Cardiac fibroblast (primary cell): ENCODE measurements at places on chromosomes 1 and 21.

DNA sequence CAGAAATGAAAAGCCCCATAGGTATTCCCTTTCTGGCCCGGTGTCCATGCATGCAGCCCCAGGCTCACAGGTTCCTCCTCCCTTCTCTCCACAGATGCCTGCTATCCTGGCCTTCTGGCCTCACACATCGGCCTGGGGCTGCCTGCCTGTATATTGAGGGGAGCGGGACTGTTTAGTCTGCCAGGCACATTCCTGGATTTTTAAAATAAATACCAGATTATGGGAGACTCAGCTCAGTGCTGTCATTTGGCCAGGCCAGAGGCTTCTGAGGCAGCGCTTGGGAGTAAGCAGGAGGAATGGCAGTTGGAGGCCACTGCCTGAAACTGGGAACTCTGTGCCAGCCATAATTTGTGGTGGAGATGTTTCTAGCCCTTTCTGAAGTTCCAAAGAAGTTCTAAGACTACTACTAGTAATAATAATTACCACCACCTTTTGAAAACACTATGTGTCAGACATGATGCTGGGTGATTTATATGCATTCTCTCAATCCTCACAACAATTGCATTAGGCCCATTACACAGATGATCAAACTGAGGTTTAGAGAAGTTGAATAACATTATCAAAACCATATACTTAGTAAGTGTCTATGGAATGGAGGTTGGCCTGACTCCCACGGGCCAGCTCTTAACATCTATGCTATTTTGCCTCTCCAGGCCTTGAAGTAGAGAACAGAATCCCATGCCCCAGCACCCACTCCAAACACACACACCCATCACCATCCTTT lies 107.6 kb downstream of the PLXNA2 start:
- no peak for DNase-seq

DNA sequence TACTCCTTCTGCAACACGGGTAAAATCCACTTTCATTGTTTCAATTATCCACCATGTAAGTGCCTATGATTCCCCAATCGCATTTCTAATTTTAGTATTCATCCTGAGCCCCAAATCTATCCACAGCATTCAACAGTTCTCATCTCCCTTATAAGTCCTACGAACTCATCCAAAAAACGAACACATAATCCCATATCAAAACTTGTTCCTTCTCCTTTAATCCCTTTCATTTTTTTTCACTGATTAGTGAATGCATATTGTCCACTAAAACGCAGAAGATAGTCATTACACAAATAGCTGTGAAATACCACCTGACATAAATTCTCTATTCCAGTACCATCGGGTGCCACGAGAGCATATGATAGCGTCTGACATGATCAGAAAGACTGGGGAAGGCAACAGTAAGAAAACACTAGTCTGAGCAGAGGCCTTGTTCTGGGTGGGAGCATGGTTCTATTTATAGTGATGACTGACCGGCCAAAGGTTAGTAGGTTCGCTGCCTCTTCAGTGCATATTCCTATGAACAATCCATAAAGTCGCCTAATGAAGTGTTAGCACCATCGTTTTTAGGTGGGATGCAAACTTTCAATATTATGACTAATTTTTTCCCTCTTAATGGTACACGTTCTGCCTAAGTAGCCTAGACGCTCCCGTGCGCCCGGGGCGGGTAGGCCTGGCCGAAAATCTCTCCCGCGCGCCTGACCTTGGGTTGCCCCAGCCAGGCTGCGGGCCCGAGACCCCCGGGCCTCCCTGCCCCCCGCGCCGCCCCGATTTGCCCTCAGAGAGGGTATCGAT lies 648 bp downstream of the ATP5PF start:
- DNase-seq, result peak; percentile 50

- DNase-seq, result no peak
Measured at GRCh38 chr1:56094168-56094567, 485.2 kb downstream of the PLPP3 start.

GRCh38 chr1:26786437-26787380 lies 1.0 kb upstream of the PIGV start:
- peak; percentile 83 for DNase-seq

- no peak for DNase-seq
Measured at GRCh38 chr1:179153217-179153616, 71.3 kb downstream of the TOR3A start.

- DNase-seq, result no peak
Measured at GRCh38 chr1:153849487-153850185, 73.1 kb downstream of the GATAD2B start.

DNA sequence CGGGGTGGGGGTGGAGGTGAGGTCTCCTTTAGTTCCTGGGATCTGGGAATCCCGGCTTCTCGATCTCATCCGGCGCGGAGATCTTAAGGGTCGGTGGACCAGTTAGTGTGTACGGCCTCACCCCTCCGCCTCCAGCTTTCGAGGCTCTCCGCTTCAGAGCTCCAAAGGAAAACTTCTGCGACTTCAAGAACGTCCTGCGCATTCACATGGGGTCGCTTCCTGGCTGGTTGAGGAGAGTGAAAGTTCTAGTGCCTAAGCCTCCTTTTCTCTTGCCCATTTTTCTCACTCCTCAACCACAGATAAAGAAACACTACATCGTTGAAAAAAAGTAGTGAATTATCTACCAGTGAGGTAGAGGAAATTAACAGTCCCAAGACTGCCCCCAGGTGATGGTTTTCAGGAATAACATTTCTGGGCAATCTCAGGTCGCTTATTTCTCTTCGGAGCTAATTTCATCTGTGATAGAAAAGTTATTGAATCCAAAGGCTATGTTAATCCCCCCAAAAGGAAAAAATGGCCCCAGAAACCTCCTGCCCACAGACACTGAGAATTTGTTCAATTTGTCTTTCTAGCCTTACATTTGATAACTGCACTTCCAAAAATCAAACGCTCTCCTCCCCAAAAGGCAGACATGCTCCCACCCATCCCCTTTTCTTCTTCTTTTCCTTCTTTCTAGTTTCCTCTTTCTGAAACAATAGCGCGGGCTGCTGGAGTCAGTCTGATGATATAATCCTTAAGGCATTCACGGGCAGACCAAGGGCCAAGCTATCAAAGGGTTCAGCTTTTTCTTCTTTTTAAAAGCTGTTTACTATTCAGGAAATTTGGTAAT lies 20.6 kb upstream of the TBX15 start:
- DNase-seq, result peak; percentile 84

DNA sequence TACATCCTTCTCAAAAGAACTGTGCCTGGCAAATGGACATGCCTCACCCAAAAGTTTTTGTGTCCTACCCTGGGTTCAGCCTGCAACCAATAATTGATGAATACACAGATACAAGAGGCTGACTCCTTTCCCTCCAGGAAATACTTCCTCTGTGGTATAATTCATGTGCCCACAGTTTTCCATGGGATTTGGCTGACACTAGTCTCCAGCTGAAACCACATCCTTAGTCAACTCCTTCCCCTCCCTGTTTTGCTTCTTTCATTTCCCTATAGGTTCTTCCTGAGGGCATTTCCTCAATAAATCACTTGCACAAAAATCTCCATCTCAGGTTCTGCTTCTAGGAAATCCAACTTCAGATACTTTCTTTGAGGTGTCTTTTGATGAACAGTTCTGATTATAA lies 436.6 kb upstream of the C1orf87 start:
- DNase-seq, result no peak

DNA sequence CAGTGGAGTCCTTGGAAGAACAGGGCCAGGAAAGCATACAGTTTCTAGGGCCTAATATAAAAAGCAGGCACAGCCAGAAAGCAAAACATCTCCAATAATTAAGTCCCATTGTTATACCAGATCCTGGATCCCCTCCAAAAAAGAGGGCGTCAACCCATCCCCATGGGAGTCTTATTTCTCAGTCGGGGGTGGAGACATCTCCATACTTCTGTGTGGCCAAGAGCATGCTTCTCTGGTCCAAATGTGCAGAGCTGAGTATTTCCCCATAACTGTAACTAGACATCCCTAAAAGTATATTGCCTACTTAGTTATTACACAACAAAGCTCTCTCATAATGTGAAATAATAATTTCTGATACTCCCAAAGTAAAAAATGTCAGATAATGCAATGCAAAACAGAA lies 104.2 kb upstream of the SOX13 start:
- DNase-seq, result peak; percentile 67

- DNase-seq, result no peak
Measured at GRCh38 chr1:12171206-12172041, 4.6 kb downstream of the TNFRSF1B start.

- no peak for DNase-seq
Measured at GRCh38 chr1:42926879-42927242, 31.8 kb downstream of the SLC2A1 start.

DNA sequence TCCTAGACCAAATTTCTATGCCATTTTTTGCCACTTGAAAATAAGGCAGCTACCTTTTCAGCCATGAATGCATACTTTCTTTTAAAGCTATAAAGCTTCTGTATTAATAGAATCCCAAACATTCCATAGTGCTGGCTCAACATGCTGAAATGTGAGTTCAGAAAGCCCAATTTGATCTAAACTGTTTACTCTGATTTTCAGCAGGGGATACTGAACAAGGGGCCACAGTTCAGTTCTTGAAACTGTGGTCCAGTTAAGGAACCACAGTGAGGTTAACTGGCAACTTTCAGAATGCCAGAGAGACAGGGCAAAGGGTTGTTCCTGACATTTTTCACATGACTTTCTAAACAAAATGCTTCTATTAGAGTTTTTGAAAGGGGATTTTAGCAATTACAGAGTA lies 85.7 kb upstream of the COL11A1 start:
- DNase-seq, result no peak

DNA sequence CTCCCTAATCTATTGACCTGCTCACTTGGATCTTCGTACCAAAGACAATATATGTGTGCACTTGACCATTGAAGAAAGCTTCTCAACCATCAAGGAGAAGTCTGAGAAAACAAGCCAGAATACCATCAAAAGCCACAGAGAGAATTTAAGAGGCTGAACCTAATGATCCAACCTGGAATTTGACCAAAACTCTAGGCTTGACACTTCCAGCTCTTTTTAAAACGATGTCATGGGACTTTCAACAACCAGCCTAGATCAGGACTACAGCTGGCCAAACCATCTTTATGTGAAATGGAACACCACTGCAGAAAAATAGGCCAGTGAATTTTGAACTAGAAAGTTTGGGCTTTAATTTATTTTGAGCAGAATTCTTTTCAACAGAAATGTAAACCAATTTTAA lies 444.4 kb downstream of the LTN1 start:
- no peak for DNase-seq

GRCh38 chr1:3453891-3454810 lies at the start of gene ARHGEF16:
Gene ARHGEF16 (plus strand): TSS chr1:3454665. CDS start chr1:3463085, 8,420 bp downstream.
- peak; percentile 34 for DNase-seq

DNA sequence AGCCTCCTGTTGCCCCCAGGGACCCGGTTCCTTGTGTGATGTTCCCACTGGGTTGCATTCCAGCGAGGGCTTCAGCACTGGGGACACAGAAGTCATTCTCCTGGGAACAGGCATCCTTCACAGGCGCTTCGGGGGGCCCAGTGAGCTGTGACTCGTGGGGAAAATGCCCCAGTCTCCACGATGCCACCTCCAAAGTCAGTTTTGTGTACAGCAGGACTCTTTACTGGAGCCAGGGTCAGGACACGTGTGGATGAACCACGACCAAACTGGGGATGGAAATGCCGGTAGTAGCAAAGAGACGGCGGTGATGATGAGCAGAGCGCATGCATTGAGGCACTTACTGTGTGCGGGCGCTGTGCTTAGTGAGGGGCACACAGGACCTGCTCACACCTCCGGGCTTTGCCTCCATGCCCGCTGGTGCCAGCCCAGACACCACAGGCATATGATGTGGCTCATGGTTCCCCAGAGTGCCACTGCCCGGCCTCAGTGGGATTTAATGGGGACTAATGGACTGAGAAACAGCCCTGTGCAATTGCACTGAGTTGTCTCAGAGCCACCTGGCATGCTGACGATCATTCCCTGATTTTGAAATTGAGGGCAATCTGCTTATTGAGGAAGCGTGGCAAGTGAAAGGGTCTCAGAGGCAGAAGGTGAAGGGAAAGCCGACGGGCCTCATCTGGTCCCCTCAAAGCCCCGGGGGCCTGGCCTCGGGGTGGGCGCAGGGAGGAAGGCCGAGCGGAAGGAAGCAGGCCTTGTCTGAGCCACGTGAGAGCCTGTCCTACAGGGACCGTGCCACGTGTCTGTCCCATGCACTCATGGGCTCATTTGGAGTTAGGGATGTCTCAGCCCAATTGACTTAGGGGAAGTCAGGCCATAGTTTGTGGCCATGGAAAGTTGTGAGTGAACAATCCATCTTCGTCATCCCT lies 91.4 kb downstream of the PDE9A start:
- no peak for DNase-seq

DNA sequence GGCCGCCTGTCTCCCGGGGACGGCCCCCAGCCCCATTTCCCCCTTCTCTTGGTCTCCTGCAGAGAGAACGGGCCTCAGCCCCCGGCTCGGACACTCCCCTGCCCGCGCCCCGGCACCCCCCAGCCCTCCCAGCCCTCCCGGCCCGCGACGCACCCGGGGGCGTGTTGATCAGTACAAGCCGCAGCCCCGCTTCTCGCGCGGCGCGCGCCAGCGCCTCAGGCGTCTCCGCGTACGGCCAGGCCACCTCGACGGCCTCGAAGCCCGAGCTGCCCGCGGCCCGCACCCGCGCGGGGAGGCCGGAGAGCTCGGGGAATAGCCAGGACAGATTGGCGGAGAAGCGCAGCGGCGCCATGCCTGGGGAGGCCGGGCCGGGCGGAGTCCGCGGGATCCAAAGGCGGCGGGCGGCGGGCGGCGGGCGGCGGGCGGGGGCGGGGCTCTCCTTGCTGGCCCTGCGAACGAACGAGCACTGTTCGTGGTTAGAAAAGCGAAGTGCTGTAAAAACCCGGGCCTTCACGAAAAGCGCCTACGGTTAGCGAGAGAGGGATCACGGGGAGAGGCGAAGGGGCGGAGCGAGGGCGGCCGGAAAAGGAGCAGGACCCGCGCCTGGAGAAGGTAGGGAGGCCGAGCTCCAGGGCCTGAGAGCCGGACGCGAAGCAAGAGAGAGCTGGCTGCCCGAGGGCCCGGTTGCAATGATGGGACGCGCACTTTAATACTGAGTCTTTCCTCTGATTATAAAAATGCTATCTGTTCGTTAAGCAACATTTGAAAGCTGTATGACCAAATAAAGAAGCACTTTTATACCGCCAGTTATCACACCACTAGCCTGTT lies at the start of gene HYI:
Gene HYI, minus strand, starts transcription at position 490 of the 828 bp plus-strand sequence. Its CDS starts 138 bp downstream, at position 352.
- DNase-seq, result peak; percentile 83

GRCh38 chr1:17119076-17119772 lies at the start of gene PADI2:
Gene PADI2 (minus strand): TSS chr1:17119451. CDS start chr1:17119371, 80 bp downstream.
- peak; percentile 42 for DNase-seq
